ENCODE measurements at places on chromosomes 6 and 20. TPM values are rescaled to one million over a fixed set of nuclear protein-coding genes. Genes with fewer than 3 reads are reported as not detected.

GRCh38 chr6:31430449-31430848, 27.1 kb downstream of the MICA start:
- DNase-seq, result no peak

GRCh38 chr20:39885975-39886649, 802.9 kb downstream of the MAFB start:
- DNase-seq, result peak; percentile 76

- no peak for DNase-seq
Measured at GRCh38 chr6:152508477-152508876, 128.7 kb downstream of the SYNE1 start.

Gene UST
- 12.2 TPM for total RNA-seq

Gene PTGIS
- 12.7 TPM for total RNA-seq

DNA sequence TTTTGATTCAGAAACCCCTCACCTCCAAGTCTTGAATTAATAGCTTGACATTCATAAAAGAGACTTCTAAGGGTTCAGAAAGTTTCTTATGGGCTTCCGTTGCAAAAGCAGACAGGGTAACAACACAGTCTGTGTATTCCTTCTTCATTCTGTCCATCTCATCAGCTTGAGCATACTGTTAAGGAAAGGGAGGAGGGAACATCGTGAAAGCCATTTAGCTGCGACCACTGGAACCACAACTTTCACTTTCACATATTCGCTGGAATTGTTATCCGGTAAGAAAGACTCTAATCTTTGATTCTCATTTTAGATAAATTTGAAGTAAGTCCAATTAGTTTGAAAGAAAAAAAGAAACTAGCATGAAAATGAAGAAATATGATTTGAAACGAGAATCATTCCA, 174.4 kb downstream of the SYNE1 start:
- DNase-seq, result no peak

- DNase-seq, result no peak
Measured at GRCh38 chr20:4471221-4471620, 250.5 kb upstream of the PRND start.

DNA sequence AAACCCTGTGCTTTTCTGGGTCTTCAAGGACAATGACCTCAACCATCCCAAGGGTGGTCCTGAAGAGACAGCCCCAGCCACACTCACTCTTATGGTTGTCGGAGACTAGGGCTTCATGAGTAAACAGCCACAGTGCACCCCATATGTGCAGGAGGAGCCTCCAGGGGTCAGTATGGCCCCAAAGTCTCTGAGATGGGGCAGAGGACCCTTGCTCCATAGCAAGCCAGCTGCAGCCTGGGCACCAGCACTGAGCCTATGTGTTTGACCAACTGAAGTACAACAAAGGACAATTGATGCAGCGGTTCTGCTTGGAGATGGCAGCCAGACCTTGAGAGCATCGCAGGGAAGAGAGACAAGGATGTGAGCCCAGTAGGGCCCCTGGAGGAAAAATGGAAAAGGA, 112.2 kb downstream of the LRFN2 start:
- no peak for DNase-seq

Gene SYCP2
- 12.9 TPM for total RNA-seq

GRCh38 chr20:1345030-1345755, 16.3 kb upstream of the SDCBP2 start:
- no peak for DNase-seq

Gene TBC1D32
- 5.2 TPM for total RNA-seq

DNA sequence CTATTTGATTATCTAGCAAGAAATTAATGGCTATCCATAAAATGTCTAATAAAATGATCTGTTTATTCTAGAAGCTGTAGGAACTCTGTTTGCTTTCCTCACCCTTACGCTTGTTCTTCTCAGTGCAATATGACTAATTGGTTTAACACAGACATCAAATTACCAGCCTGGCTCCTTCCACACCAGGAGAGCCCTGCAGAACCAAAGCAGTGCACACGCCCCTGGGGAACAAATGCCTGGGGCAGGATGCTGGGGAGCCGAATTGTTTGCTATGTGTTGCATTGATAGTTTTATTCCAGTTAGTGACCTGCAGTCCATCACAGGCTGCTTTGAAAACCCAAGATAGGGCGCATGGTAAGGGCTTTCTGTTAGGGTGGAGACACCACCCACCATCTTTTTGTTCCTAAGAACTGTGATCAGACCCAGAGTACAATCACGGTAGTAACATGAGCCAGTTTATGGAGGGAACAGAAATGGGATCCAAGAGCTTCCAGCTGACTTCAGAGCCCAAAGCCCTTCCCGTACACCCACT, 126.4 kb upstream of the CD93 start:
- no peak for DNase-seq

Gene RPP40
- total RNA-seq, result 4.8 TPM

Gene PACRG
- total RNA-seq, result 3.4 TPM

- DNase-seq, result no peak
Measured at GRCh38 chr6:40583709-40584108, 3.5 kb downstream of the LRFN2 start.

Gene SOX18
- total RNA-seq, result 1.1 TPM

Gene EPB41L1
- total RNA-seq, result 17.7 TPM

- DNase-seq, result no peak
Measured at GRCh38 chr20:29874476-29875202, 1382.8 kb upstream of the DEFB115 start.

- peak; percentile 96 for DNase-seq
Measured at GRCh38 chr6:36682328-36683144, 4.0 kb downstream of the CDKN1A start.

DNA sequence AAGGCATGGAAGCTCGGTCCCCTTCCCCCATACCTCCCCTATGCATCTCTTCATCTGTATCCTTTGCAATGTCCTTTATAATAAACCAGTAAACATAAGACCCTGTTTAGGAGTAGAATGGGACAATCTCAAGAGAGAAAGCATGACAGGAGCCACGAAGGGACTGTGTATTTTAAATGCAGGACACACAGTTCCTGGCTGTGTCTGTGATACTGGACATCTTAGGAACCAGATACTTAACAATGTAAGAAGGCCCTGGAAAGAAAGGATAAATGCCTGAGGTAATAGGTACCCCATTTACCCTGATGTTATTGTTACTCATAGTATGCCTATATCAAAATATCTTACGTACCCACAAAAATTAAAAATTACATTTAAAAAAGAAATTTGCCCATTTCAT, 36.6 kb downstream of the NUDT3 start:
- DNase-seq, result no peak

DNA sequence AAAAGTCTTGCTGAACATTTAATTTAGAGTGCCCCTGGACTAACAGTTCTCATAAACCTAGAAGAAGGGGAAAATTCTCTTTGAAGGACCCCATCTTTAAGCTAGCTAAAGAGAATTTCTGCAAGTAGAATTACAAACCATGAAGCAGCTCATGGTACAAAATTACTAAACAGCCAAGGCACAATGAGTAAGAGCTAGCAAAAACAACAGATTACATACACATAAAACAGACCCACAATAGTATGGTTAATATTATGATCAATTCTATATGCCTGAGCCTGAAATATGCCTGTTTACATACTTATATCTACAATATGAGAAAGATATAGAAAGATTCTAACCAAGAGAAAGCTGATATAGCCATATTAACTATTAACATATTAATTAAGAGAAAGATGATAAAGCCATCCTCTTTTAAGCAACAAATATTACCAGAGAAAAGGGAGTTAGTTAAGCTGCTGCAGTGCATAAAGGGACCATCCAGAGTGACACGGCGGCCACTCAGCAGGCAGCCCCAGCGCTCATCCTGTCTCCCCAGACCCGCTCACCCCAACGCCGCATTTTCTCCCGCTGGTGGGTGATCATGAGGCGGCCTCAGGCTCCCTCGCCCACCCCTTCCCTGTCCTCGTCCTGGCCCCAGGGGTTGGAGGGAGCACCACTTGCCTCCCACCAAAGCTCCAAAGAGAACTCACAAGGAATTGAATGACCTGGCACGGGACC, 98.4 kb upstream of the CARMIL1 start:
- peak; percentile 85 for DNase-seq

Gene GJE1
- not detected for total RNA-seq

DNA sequence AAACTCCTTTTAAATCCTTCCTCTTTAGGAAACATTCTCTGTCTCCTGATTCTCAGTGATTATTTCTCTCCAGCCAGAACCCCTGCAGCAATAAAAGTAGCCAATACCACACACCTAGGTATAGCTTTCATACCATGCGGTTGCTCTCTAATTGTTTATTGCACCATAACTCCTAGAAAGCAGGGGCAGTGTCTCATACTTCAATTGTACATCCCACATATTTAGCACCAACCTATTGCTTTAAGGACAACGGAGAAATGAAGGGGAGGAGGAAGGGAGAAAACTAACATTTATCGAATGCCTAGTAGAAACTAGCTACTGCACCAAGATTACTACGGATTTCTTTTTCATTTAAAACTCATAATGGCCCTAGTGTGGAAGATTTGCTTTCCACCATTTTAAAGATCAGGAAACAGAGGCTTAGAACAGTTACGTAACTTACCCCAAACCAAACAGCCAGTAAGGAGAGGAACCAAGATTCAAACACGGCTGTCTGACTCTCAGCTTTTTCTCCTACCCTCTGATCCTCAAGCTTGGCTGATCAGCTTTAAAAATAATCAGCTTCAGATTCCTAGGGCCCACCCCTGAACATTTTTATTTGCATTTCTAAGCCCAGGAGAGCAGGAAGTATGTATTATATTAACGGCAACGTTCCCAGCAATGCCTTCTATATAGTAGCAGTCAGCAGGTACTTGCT, 43.4 kb upstream of the ATXN1 start:
- no peak for DNase-seq

Gene CEP57L1
- 8.3 TPM for total RNA-seq

Gene MMP24
- total RNA-seq, result not detected

DNA sequence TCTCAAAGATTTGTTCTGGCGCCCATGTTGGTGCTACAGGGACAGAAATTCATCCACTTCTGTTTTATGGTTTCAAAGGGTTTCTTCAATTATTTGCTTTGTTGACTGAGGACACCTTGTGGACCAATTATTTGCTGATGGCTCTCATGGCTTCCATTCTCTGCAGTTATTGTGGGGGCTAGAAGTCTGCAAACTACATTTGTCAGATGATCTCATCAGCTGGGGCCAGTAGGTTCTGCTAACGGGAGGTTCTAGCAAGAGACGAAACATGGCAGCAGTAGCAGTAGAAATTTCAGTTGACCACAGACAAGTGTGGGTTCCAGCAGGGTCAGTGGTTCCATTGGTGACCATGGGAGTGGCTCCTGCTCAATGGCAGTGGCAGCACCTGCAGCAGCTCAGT, 72.8 kb upstream of the BLCAP start:
- no peak for DNase-seq

DNA sequence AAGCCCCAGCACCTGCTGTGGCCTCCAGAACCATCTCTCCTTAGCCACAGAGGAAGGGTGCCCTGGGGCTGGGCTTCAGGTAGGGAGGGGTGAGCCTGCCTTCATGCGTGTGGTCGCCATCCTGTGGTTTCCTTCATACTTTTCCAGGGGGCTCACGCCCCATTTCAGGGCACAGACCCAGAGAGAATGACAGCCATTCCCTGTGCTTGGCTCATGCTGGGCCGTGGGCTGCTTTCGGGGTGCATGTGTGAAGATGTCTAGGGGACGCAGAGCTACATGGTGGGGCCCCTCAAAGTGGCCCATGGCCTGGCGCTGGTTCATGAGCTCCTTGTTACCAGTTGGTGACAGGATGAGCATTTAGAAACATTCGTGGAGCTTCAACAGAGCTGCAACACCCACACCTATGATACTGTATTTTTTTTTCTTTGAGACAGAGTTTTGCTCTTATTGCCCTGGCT, 190.3 kb upstream of the SLC24A3 start:
- DNase-seq, result peak; percentile 6

DNA sequence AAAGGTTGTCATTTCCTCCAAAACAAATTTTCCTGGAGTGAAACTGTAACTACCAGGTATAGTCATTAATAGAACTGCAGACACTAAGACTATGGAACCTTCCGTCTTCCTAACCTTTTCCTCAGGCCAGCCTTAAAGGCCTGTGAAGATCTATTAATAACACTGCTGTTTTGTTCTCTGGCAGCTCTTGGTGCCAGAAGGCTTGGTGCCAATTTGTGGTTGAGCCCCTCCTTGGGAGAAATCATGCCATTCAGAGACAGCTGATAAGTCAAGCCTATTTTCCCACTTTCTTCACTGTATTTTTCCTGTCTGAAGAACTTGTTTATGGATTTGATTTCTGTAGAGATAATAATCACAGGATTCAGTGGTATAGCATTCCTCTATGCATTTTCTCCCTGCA, 64.8 kb downstream of the HCRTR2 start:
- no peak for DNase-seq

DNA sequence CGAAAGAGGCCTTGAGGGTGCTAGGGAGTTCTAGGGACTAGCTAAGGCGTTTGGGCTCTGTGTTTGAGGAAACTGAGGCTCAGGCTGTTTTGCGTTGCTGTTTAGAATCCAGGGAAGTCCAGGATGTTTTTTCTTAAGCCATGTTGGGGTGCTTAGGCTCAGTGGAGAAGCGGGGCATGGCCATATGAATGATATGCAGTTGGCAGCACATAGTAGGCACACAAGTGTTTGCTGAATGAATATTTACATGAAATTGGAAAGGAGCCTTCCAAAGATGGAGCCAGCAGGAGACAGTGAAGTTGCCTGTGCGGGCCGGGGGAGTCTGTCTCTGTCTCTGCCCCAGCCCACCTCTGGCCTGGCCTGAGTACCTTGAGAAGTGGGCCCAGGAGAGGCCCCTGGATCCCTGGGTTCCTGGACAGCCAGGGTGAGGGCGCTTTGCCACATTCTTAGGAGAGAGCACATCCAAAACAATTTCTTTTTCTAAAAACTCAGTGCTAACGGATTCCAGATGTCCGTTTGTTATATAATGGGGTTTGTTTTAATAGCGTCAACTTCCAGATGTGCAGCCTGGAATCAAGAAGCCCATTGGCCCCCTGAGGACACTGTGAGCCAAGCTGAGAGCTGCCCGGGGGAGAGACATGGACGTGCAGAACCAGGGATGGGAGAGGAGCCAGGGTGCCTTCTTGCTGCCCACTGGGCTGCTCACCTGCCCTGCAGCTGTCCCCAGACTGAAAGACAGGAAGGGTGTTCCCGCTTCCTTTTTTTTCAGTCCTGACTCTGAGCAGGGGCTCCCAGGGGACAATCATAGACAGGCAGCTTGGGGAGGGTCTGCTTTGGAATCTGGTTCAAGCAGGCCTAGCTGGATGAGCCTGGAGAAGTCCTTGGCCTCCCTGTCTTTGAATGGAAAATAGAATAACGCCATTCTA, 20.1 kb upstream of the EMILIN3 start:
- DNase-seq, result no peak

Gene CCDC167
- 11.8 TPM for total RNA-seq

DNA sequence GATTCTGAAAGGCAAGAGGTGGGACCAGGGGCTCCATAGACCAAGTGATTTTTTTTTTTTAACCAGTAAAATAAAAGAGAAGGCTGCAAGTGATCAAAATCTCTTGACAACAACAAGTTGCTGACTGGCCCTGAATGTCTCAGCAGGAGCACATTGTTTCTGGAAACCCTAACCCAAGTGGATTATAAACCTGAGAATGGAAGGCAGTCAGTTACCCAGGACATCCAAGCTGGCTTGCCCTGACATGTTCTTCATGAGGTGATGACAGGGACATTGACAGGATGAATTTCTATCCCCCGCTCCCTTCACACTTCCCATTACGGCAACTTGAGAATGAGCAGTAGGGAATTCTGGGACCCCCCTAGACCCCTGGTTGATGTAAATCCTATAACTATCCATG, 49.6 kb upstream of the RIPOR2 start:
- no peak for DNase-seq
